ENCODE measurements at places on chromosomes 7 and 10.

GRCh38 chr10:35875016-35875676 lies 233.1 kb upstream of the FZD8 start:
- DNase-seq = no peak

DNA sequence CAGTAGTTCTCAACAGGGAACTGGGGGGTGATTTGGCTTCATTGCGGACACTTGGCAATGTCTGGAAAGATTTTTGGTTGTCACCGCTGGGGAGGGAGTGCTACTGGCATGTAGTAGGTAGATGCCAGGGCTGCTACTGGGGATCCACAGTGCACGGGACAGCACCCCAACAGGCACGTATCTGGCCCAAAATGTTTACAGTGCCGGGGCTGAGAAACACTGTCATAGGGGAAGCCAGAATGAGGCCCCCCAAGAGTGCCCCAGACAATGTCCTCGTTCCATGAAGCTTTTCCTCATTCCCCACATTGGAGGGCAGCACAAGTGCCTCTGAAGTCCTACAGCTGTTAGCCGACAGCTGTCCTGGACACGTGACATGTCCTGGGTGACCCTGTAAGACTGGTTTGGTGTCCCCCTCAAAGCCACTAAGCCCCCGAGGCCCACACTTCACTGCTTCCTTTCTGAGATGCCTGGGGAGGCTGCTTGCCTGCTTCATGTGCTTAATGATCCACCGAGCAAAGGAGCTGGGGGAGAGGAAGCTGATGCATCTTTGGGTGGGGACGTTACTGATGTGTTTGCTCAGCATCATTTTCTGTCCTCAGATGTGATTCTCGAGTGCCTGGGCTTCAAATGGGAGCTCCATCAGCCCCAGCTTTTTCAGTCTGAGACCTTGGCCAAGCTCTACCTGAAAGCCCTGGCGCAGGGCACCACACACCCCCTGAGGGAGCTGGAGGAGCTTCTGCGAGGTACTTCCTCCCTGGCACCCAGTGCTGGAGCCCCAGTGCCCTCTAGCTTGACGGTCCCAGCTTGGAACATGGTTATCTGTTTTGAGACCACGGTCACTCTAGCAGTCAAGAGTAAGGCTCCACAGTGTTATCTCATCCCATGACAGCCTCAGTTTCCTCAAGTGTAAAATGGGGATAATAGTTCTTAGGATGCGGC lies 14.7 kb downstream of the BTBD16 start:
- DNase-seq = no peak

- no peak for DNase-seq
Observed at GRCh38 chr7:4724648-4725013, 42.5 kb downstream of the FOXK1 start.

DNA sequence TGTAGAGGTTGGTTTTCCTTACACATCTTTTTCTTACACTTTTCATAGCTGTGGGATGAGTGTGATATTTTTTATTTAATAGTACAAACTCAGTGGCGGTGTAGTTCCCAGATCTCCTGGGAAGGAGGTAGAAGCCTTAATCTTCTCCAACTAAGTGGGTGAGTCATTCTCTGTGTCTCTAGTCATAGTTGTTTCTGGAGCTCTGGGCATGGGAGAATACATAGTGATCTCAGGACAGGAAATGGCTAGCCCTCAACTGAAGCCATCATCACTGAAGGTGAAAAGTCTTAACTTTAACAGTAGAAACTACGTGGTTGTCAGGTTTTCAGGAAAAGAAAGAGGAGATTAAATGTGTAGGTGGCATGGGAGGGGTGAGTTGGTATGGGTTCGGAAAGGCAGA lies 319.4 kb upstream of the FZD8 start:
- DNase-seq = no peak

All from NCI-H2171 treated with DMSO at 0.1 percent for 48 hours (cell line).